ENCODE measurements at places on chromosomes 12 and 14.

- DNase-seq, result no peak
These were observed 73.6 kb downstream of the HECTD4 start for GRCh38 chr12:112308652-112309051.

DNA sequence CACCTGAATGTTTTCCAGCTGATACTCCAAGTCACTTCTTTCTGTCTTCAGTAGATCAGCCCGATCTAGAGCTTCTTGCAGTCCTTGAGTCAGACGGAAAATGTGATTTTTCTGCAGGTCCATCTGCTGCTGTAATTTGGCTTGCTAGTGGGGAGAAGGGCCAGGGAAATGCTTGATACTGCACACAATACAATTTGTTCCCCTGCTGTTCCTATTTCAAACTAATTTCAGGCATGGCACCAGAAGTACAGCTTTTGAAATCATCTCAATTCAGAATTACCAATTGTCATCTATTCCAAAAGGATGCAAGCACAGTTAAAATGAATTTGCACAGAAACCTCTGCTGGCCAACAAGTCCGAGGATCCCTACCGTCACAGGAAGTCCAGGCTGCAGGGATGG lies 53.4 kb downstream of the PRKAB1 start:
- DNase-seq, result no peak

DNA sequence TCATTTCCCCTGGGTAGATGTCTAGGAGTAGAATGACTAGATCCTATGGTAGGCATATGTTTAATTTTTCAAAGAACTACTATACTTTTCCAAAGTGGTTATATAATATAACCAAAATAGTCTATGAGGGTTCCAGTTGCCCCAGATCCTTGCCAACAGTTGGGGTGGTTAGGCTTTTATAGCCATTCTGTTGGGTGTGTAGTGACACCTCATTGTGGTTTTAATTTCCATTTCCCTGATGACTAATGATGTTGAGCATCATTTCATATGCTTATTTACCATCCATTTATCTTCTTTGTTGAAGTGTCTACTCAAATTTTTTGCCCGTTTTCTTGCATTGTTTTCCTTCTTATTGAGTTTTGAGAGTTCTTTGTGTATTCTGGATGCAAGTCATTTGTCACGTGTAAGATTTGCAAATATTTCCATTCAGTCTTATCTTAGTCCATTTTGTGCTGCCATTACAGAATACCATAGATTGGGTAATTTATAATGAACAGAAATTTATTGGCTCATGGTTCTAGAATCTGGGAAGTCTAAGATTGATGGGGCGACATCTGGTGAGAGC lies 4.7 kb downstream of the SYNE2 start:
- no peak for DNase-seq

GRCh38 chr14:74586681-74587362 lies 25.2 kb downstream of the LTBP2 start:
- no peak for DNase-seq

- DNase-seq, result no peak
These were observed 144.8 kb downstream of the TBC1D30 start for GRCh38 chr12:64968989-64969819.

DNA sequence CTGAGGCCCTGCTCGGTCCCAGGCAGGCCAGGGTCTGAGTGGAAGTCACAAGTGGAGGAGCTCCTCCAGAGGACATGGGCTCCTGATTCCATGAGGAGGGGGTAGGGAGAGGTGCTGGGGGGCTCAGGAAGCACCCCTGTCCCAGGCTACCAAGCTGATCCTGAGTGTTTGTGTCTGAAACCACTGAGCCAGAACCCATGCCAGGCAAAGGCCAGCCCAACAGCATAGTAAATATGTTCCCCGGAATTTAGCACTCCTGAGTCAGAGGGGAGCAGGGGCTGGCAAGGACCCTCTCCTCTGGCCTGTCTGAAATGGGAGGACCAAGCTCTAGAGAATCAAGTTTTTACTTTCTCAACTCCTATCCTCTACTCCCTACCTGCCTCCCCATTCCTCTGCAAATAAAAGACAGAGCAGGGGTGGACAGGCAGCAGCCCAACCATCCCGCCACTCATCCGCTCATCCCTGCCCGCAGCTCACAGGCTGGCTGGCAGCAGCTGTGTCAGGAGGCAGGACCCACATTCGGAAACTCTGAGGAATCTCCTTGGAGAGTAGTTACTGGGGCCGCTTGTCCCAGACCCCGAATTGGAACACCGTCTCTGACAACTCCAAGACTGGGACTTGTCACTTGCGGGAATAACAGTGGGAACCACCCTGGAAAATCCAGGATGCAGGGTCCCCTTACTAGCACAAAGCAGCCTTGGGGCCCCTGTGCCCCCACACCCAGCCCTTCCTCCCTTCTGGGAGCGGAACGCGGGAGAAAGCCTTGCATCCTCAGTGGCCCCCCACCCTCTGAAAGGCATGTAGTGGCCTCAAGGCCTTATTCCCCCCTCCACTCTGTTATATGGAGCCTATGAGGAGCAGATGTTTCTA lies 102.5 kb downstream of the ZFP36L1 start:
- no peak for DNase-seq

- no peak for DNase-seq
These were observed 59.5 kb upstream of the IGF1 start for GRCh38 chr12:102539651-102540553.

DNA sequence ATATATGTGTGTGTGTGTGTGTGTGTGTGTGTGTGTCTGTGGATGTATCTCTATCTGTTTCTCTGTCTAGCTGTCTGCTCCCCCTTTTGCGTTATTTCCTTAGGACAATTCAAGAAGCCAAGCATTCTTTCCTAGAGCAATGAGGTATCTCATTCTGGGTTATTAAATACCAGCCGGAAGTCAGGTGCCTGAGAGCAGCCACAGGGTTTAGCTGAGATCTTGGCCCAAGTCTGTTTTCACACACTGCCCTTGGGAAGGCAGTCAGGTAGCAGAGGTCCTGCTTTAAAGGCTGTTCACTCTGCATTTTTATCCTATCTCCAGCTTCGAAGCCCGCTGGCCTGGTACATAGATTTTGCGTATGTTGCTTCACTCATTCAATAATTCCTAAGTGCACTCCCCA lies 76.8 kb downstream of the TSPAN9 start:
- no peak for DNase-seq
